Stimulated activated CD8-positive, alpha-beta memory T cell treated with anti-CD3 and anti-CD28 coated beads, Interleukin-15, amount 100 ng/mL, for 24 hours (primary cell): ENCODE measurements at places on chromosomes 12 and 14.

DNA sequence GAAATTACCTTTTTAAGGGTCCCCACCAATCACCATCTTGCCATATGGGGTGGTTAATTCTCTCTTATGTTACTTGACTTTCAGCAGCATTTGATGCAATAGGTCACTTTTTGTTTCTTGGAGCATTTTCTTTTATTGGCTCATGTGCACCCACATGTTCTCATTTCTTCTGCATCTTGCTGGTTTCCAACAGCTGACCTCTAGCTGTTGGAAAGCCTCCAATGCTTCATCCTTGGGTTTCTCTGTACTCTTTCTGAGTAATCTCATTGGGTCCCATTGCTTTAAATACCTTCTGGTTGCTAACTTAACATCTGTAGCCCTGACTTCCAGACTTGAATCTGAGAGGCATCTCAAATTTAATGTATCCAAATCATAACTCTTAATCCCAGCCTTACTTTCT is 116.8 kb downstream of the CRADD start:
- DNase-seq = no peak

DNA sequence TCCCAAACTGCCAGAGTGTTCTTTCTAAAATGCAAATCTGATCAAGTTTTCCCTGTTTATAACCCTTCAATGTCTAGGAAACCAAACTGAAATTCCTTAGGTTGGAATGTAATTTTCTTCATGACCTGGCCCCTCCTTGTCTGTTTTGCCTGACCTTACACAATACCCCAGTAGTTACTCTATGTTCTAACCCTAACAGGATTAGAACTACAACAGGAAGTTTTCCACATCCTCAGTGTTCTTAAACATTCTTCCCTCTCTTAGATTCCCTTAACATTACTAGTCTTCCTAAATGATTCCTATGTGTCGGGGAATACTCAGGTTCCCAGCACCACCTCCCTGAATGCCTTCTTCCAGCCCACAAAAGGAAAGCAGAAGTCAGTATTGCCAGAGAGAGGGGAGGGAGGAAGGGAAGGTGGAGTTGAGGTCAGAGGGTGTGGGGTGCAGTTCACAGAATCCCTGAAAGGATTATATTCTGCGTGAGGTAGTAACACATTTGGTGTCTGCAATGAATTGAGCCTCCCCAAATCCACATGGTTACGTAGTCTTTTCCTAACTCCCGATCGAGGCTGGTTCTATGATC is 72.6 kb downstream of the BBS10 start:
- no peak for DNase-seq

DNA sequence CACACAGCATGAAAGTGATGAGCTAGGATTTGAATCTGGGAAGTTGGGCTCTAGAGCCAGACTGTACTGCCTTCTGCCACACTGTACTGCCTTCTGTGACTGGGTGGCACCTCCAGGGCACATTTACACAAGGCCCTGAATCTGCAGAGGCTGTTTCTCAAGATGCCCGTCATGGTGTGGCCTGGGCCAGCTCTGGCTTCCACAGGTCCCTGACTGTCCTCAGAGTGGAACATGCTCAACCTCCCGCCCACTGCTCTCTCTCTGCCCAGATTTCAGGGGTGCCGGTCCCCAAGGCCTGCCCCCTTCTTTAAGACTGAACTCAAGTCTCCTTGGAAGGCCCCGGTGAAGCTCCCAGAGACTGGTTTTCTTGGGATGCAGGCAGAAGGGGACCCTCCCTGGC is 50.2 kb downstream of the C14orf132 start:
- no peak for DNase-seq

DNA sequence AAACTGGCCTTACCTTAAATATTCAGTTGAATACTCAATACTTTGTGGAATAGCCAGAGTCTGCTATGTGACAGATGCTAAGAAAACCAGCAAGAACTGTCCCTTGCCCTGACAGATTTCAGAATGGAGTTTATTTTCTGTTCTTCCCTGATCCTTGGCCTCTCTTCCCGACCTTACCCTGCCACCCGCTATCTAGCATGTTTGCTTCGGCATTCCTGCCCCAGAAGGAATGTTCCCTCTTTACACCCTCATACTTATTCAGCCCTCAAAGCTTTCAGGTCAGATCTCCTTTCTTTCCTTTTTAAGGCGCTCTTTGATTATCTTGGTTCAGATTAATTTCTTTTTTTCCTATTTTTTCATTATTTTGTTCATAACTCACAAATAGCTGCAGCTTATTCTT is 21.8 kb downstream of the SUSD6 start:
- DNase-seq = no peak

- no peak for DNase-seq
These were observed 4.1 kb upstream of the CCER1 start for GRCh38 chr12:90959032-90959431.

DNA sequence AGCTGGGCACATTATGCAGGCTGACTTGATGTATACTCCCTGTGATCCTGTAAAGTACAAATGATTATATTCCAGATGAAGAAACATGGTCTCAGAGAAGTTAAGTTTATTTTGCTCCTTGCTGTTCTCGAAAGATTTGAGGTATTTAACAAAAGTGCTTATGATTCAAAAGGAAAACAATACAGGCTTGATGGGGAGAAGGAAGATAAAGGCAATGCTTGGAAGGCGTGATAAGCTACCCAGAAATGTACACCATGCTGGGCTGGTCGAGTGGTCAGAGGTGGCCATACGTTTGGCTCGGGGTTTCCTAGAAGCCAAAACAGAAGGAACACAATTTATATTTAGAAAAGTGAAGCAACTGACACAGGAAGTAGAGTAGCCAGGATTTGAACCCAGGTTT is 201.0 kb downstream of the KTN1 start:
- no peak for DNase-seq

DNA sequence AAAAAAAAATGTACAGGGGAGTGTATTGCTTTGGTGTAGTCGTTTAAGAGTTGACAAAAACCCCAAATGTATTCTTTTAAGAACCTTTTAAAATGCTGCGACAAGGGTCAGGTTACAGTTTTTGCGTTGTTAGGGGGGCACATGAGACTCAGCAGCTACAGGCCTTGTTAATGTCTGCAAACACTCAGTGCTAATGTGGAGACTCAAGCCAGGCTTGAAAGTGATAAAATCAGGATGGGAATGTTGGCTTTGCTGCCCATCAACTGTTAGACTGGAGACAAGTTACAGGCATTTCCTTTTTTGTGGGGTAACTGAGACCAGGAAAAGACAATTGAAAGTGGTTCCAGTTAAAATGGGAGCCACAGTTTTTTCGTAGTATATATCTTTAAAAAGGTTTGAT is 84.8 kb downstream of the PRKCH start:
- no peak for DNase-seq
